H1 (cell line): ENCODE measurements at places on chromosomes 2 and 18. TPM values are rescaled to one million over a fixed set of nuclear protein-coding genes. Genes with fewer than 3 reads are reported as not detected.

SPATA3 gene
- not detected in 2 replicates for total RNA-seq

- H3K4me3 ChIP-seq: no peak overlapping the region
- no peaks in the 10 kb centered on the region for H3K36me3 ChIP-seq
- peaks cover 1% of the 10 kb centered on the region for H3K27me3 ChIP-seq
- no peak overlapping the region for H3K27ac ChIP-seq
Observed at GRCh38 chr18:28404694-28405093, 227.8 kb upstream of the CDH2 start.

- no peak overlapping the region for H3K4me3 ChIP-seq
- no peak overlapping the region for H3K27ac ChIP-seq
- H3K4me1 ChIP-seq: 0 out of 2 replicates have a peak, but pooled peaks cover 5% of the 10 kb centered on the region
- H3K27me3 ChIP-seq: no peaks in the 10 kb centered on the region
Observed at GRCh38 chr18:51278045-51278649, 80.7 kb upstream of the MEX3C start.

- H3K27me3 ChIP-seq: no peaks in the 10 kb centered on the region
- no peaks in the 10 kb centered on the region for H3K36me3 ChIP-seq
- no peak for DNase-seq
- H3K4me3 ChIP-seq: no peak overlapping the region
- H3K27ac ChIP-seq: no peak overlapping the region
Observed at GRCh38 chr2:158305501-158305900, 151.1 kb downstream of the CCDC148 start.

- H3K36me3 ChIP-seq: no peaks in the 10 kb centered on the region
- no peak overlapping the region for H3K4me3 ChIP-seq
- no peak overlapping the region for H3K27ac ChIP-seq
- DNase-seq: no peak
- H3K4me1 ChIP-seq: no peaks in the 10 kb centered on the region
Observed at GRCh38 chr2:80506563-80506962, 202.0 kb upstream of the LRRTM1 start.

DNA sequence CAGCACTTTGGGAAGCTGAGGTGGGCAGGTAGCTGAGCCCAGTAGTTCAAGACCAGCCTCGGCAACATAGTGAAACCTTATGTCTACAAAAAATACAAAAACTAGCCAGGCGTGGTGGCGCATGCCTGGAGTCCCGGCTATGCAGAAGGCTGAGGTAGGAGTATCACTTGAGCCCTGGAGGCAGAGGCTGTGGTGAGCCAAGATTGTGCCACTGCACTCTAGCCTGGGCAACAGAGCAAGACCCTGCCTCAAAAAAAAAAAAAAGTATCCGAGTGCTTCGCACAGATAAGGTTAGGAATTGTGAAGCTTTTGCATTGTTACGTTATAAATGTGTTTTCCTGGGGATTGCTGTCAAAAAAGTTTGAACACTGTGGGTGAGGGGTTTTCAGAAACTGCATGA, 4.1 kb downstream of the CTDSP1 start:
- peaks cover 6% of the 10 kb centered on the region; the same call in 1 of the 2 replicates for H3K27me3 ChIP-seq
- no peak overlapping the region for H3K27ac ChIP-seq
- peaks cover 11% of the 10 kb centered on the region; the same call in 1 of the 2 replicates for H3K36me3 ChIP-seq
- no peak overlapping the region for H3K4me3 ChIP-seq

DNA sequence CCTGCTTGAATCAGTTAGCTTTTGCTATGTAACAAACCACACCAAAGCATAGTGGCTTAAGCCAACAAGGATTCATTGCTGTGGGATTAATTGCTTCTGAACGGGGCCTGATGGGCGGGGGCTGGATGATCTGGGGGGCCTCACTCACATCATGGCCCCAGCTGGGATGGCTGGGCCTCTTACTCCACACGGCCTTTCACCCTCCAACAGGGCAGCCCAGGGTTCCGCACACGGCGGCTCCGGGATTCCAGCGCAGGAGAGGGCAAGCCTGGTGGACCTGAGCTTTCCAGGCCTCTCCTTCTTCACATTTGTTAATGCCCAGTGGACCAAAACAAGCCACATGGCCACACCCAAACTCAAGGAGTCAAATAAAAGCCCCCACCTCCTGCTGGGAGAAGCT, 86.3 kb upstream of the PHLPP1 start:
- no peaks in the 10 kb centered on the region for H3K4me1 ChIP-seq
- H3K36me3 ChIP-seq: no peaks in the 10 kb centered on the region
- DNase-seq: no peak
- no peak overlapping the region for H3K27ac ChIP-seq

TDRD15 gene
- not detected in 2 replicates for total RNA-seq

DNA sequence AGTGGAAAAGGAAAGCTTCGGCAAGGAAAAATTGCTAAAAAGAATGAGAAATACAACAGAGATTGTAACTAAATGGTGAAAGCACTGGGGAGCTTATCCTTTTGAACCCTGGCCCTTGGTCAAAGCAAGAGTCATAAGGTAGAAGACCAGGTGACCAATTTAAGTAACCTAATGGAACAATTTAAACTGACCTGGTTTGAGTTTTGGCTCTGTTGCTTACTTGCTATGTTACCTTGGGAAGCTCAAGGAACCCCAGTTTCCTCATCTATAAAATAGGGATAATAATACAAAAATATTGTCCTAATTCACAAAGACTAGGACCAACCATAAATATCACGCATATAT, 48.6 kb downstream of the NHEJ1 start:
- no peaks in the 10 kb centered on the region; the same call in 1 of the 2 replicates for H3K4me1 ChIP-seq
- no peak overlapping the region for H3K4me3 ChIP-seq
- no peaks in the 10 kb centered on the region for H3K36me3 ChIP-seq
- H3K27ac ChIP-seq: no peak overlapping the region
- H3K27me3 ChIP-seq: no peaks in the 10 kb centered on the region
